ENCODE measurements at places on chromosomes 5 and 9.

DNA sequence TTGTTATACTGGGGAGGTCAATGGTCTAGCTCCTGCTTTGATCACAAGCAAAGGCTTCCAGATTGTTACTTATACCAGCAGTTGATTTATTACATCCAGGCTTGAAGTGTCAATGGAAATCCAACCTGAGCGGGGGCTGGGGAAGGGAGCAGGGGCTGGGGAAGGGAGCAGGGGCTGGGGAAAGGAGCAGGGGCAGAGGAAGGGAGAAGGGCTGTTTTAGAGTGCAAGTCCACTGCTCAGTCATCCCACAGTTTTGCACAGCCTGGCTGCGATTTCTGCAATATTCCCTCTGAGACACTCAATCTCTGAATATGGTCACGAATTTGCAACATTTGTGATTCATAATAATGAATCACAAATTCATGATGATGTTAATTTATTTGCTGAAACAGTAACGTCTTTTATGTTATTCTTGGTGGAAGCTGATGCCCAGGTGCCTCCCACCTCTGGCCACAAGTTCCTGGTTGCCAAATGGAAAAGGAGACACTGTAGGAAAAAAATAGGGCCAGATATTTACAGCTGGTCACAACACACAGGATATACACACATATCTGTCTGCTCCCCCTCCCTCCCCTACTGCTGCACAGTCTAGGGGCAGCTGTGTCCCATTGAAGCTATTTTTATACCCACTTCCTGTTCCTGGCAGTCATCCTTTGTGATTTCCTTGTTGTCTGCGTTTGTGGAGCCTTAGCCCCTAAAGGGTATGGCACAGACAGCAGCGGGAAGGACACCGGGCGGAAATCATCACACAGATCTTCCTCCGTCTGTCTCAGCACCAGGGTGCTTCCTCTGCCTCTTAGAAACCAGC lies 325.1 kb downstream of the GADD45G start:
- peak; percentile 77 for DNase-seq

DNA sequence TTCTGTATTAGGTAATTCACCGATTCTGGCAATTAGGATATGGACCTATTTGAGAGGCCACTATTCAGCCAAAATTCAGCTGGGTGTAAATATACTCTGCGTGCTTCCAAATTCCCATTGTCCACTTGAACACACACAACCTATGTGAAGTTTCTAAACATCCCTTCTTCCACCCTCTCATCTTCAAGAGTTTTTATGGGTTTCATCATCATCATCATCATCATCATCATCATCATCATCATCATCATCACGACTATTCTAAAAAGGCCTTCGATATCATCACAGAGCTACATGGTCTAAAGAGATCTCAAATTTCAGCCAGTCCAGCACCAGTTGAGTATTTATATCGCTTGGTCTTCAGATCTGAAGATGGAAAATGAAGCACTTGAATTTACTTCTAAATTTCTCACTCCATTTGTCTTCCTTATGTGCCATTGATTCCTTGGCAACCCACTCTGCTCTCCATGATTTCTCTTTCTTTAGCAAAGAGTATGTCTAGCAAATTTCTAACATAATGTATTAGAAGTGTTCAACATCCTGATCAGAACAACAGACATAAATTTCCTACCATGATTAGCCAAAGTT lies 49.2 kb upstream of the HMHB1 start:
- no peak for DNase-seq

- peak; percentile 33 for DNase-seq
Observed at GRCh38 chr9:109098171-109098959, 21.4 kb downstream of the TMEM245 start.

GRCh38 chr5:89064054-89064453 lies 181.1 kb upstream of the MEF2C start:
- no peak for DNase-seq

DNA sequence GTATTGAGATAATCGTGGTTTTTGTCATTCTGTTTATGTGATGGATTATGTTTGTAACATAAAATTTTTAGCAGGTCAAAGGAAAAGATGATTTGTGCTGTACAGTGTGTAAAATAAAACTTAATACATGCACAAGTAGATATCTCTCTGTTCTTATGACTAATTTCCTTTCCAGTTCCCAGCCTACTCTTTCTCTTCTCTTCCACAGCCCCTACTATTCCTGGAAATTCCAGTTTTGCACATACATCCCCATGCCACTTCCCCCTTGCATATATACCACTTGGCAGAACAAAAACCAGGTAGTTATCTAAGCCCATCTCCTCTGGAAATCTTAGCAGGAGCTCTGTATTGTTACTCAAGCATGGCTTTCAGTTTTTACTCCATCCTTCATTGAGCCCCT lies 20.2 kb downstream of the TEK start:
- no peak for DNase-seq

DNA sequence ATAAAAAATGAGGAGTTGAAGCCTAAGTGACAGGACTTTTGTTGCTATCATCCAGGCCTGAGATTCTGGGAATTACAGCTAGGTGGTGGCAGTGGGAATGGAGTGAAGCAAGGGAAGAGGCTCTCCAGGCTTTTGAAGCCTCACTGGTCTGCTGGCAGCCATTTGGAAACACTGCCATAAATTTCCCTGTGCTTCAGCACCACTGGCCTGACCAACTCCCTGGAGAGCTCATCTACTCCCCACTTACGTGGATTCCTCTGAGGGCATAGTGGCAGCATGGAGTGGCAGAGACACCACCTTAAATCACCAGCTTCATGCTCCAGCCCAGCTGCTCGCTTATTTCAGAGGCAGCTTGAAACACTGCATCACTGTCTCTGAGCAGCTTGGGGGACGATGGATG lies 518.2 kb downstream of the TLR4 start:
- peak; percentile 56 for DNase-seq

- DNase-seq = no peak
Observed at GRCh38 chr5:103414604-103415003, 148.0 kb downstream of the NUDT12 start.

GRCh38 chr9:109488791-109489492 lies 9.2 kb downstream of the PTPN3 start:
- no peak for DNase-seq

GRCh38 chr9:122126331-122127261 lies 33.0 kb downstream of the NDUFA8 start:
- DNase-seq = peak; percentile 59

DNA sequence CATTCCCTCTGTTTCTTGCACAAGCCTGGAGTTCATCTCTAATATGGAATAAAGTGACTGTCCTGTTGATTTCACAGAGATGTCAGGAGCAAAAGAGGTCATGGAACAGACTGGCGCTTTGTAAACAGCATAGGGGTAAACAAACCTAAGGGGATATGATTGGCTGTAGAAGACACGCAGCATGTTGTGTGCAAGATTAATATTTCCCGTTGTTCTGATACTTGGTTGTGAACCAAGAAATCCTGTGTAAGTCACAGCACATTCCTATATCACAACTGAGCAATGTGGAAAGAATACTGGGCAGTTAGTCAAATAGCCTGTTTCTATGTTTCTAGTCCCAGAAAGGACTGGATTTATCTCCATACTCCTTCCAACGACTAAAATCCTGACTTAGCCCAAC lies 3.2 kb downstream of the ADAMTS12 start:
- no peak for DNase-seq

- DNase-seq = no peak
Observed at GRCh38 chr5:136001466-136001981, 27.3 kb upstream of the TGFBI start.

Measured in DMS53 (cell line).